ENCODE measurements at places on chromosomes 1 and 21.

- no peaks in the 10 kb centered on the region for H3K36me3 ChIP-seq
- peak overlapping the region; percentile 85 for H3K27ac ChIP-seq
- H3K4me1 ChIP-seq = peaks cover 43% of the 10 kb centered on the region
These were observed 62.8 kb downstream of the TOR3A start for GRCh38 chr1:179144626-179145025.

- H3K27me3 ChIP-seq = no peaks in the 10 kb centered on the region
- H3K4me1 ChIP-seq = no peaks in the 10 kb centered on the region
- peak; percentile 44 for DNase-seq
- no peak overlapping the region for H3K4me3 ChIP-seq
- no peaks in the 10 kb centered on the region for H3K36me3 ChIP-seq
These were observed 250.8 kb downstream of the FOXD2 start for GRCh38 chr1:47688461-47689296.

DNA sequence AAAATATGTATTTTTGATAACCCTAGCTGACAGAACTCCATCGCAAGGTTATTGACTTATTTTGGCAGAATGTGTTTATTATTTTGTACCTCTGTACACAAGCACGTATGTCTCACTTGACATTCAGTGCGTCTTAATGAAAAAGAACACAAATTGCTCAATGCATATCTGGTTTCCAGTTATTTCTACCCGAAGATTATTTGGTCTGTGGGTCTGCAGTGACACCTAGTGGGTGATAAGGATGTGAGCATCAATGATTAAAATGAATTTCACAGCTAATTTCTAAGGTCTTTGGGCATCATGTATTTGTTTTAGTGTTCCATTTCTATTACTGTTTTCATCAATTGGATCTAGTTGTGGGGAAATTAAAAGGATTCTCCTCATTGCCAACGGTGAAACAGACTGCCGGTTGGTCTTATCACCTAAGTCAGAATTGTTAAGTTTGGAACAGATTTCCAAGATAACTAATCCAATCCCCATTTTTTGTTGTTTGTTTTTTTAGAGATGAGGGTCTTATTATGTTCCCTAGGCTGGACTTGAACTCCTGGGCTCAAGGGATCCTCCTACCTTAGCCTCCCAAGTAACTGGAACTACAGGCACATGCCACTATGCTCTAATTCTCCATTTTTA lies 13.9 kb downstream of the DDX20 start:
- DNase-seq = no peak
- H3K36me3 ChIP-seq = no peaks in the 10 kb centered on the region

DNA sequence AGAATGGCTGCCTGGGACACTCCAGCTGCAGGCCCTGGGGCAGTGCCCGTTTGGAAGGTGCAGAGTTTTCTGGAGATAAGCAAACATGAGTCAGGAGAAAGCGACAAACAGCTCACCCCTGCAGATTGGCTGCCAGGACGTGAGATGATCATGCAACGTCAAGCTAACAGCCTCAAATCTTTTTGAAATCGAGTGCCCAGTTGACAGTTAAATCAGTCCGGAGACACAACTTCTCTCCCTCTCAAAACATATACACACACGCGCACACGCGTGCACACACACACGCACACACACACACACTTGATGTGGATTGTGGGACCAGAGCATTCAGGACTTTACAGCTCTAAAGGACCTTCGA lies 49.4 kb downstream of the TENT5C start:
- H3K27ac ChIP-seq = no peak overlapping the region
- H3K4me3 ChIP-seq = no peak overlapping the region
- no peaks in the 10 kb centered on the region for H3K27me3 ChIP-seq
- no peaks in the 10 kb centered on the region for H3K36me3 ChIP-seq
- peaks cover 33% of the 10 kb centered on the region for H3K4me1 ChIP-seq

DNA sequence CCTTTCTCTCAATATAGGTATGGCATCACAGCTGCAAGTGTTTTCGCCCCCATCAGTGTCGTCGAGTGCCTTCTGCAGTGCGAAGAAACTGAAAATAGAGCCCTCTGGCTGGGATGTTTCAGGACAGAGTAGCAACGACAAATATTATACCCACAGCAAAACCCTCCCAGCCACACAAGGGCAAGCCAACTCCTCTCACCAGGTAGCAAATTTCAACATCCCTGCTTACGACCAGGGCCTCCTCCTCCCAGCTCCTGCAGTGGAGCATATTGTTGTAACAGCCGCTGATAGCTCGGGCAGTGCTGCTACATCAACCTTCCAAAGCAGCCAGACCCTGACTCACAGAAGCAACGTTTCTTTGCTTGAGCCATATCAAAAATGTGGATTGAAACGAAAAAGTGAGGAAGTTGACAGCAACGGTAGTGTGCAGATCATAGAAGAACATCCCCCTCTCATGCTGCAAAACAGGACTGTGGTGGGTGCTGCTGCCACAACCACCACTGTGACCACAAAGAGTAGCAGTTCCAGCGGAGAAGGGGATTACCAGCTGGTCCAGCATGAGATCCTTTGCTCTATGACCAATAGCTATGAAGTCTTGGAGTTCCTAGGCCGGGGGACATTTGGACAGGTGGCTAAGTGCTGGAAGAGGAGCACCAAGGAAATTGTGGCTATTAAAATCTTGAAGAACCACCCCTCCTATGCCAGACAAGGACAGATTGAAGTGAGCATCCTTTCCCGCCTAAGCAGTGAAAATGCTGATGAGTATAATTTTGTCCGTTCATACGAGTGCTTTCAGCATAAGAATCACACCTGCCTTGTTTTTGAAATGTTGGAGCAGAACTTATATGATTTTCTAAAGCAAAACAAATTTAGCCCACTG lies 11.5 kb downstream of the HIPK1 start:
- H3K4me3 ChIP-seq = no peak overlapping the region
- H3K36me3 ChIP-seq = no peaks in the 10 kb centered on the region
- DNase-seq = no peak

- DNase-seq = no peak
- H3K27me3 ChIP-seq = no peaks in the 10 kb centered on the region
- H3K4me3 ChIP-seq = no peak overlapping the region
These were observed 544.8 kb downstream of the NUF2 start for GRCh38 chr1:163866564-163866963.

DNA sequence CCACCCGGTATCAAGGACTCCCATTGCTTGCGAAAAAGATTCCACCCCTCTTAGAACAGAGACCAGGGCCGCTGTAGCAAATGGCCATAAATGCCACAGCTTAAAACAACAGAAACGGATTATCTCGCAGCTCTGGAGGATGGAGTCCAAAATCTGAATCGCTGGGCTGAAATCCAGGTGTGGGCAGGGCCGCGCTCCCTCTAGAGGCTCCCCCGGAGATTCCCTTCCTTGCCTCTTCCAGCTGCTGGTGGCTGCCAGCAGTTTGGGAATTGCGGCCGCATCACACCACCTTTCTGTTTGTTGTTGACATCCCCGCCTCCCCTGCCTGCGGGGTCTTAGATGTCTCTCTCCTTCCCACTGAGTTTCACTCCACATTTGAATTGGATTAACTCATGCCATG lies 15.6 kb downstream of the PDE9A start:
- H3K27me3 ChIP-seq = no peaks in the 10 kb centered on the region
- peaks cover 17% of the 10 kb centered on the region for H3K4me1 ChIP-seq
- peak overlapping the region; percentile 13 for H3K27ac ChIP-seq
- no peaks in the 10 kb centered on the region for H3K36me3 ChIP-seq

- no peak for DNase-seq
- no peak overlapping the region for H3K4me3 ChIP-seq
- H3K4me1 ChIP-seq = no peaks in the 10 kb centered on the region
These were observed 106.3 kb upstream of the CACHD1 start for GRCh38 chr1:64363616-64364015.

DNA sequence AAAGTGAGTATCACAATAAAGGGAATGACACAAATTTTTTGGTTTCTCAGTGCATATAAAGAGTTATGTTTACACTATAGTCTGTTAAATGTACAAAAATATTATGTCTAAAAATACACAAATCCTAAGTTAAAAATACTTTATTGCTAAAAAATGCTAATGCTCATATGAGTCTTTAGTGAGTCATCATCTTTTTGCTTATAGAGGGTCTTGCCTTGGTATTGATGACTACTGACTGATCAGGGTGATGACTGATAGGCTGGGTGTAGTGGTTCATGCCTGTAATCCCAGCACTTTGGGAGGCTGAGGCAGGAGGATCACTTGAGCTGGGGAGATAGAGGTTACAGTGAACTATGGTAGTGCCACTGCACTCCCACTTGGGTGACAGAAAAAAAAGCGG lies 12.9 kb upstream of the NUF2 start:
- no peaks in the 10 kb centered on the region for H3K4me1 ChIP-seq
- no peak for DNase-seq
- H3K4me3 ChIP-seq = no peak overlapping the region
- no peaks in the 10 kb centered on the region for H3K36me3 ChIP-seq
- H3K27me3 ChIP-seq = no peaks in the 10 kb centered on the region
- no peak overlapping the region for H3K27ac ChIP-seq

DNA sequence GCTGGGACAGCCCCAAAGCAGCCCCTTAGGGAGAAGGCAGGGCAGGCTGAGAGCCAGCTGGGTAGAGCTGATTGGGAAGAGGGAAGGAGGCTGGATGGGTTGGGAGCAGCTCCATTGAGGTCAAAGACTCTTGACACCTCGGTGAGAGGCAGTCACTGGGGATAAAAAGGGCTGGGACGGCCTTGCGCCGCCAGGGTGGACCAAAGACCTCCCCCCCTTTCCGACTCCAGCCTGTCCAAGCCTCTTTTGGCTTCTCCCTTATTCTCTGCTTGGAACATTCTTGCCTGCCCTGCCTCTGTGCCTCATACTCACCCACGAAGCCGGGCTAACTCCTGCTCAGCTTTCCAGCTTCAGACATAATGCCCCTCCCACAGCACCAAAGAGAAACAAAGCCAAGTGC lies 51.1 kb downstream of the LRRC38 start:
- no peaks in the 10 kb centered on the region for H3K4me1 ChIP-seq
- DNase-seq = no peak
- H3K4me3 ChIP-seq = no peak overlapping the region
- no peak overlapping the region for H3K27ac ChIP-seq

DNA sequence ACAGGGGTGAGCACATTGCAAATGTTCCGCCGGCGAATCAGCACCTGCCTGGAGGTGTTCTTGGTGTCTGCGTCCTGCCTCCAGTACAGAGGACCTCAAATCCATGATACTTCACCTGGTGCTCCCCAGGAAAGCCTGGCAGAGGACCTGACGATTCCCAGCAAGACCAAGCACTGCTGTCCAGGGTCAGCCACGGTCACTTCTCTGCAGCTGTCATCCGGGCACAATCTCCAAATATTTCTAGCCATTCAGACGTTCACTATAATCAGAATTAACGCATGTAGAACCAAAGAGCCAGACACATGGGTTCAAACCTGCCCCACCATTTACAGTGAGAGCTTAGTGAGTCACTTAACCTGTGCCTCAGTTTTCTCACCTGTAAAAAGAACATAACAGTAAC lies 74.5 kb downstream of the CLIC6 start:
- H3K4me1 ChIP-seq = peaks cover 21% of the 10 kb centered on the region
- H3K27me3 ChIP-seq = no peaks in the 10 kb centered on the region
- no peak overlapping the region for H3K4me3 ChIP-seq
